ENCODE measurements at places on chromosomes 4 and X. TPM values are rescaled to one million over a fixed set of nuclear protein-coding genes. Genes with fewer than 3 reads are reported as not detected.

Gene ANTXR2
- 133 TPM for polyA plus RNA-seq

Gene ETNPPL
- polyA plus RNA-seq: 0.10 TPM

Gene ATRX
- polyA plus RNA-seq: 21.7 TPM

Gene AFF2
- 0.24 TPM for polyA plus RNA-seq

Gene TCEANC
- polyA plus RNA-seq: 1.6 TPM

Gene TLR2
- 10.4 TPM for polyA plus RNA-seq

Gene DDIT4L
- polyA plus RNA-seq: 1.5 TPM

Gene FAM47E
- 1.7 TPM for polyA plus RNA-seq

Gene KDM5C
- 33.1 TPM for polyA plus RNA-seq

Gene EREG
- polyA plus RNA-seq: 0.38 TPM

Gene L1CAM
- 12.7 TPM for polyA plus RNA-seq

Gene KLHL15
- 5.3 TPM for polyA plus RNA-seq

Gene RUFY3
- polyA plus RNA-seq: 23.6 TPM

Gene PCYT1B
- polyA plus RNA-seq: 1.4 TPM

Gene FREM3
- 0.13 TPM for polyA plus RNA-seq

Gene CT45A6
- polyA plus RNA-seq: not detected

Gene LPAR4
- polyA plus RNA-seq: 0.32 TPM

Gene USP26
- not detected for polyA plus RNA-seq

Gene SOWAHD
- 0.25 TPM for polyA plus RNA-seq

Gene MAGEA2
- not detected for polyA plus RNA-seq

Gene DKC1
- 26.3 TPM for polyA plus RNA-seq

Gene HSPA4L
- polyA plus RNA-seq: 1.7 TPM

Gene FGF5
- not detected for polyA plus RNA-seq

Gene TBC1D25
- polyA plus RNA-seq: 14.7 TPM

Gene SSX4B
- polyA plus RNA-seq: not detected

Gene PAGE1
- polyA plus RNA-seq: not detected

Gene ASB5
- polyA plus RNA-seq: 40.8 TPM

Gene AIFM1
- 26.2 TPM for polyA plus RNA-seq

Gene PRPS1
- polyA plus RNA-seq: 35.7 TPM

Gene SUPT20HL2
- 0.06 TPM for polyA plus RNA-seq

Gene GC
- polyA plus RNA-seq: 1.5 TPM

Gene UCP1
- polyA plus RNA-seq: not detected

Gene SUPT20HL1
- polyA plus RNA-seq: 0.04 TPM

Gene TMEM156
- 0.53 TPM for polyA plus RNA-seq

Gene WDR17
- polyA plus RNA-seq: 1.9 TPM

Gene TXK
- polyA plus RNA-seq: 0.89 TPM

Gene HELT
- polyA plus RNA-seq: not detected

Gene GAB3
- 2.2 TPM for polyA plus RNA-seq

Gene GABRG1
- polyA plus RNA-seq: 0.01 TPM

Gene TKTL1
- 0.19 TPM for polyA plus RNA-seq

Gene GLRA2
- not detected for polyA plus RNA-seq

Gene GAGE12F
- polyA plus RNA-seq: not detected

Gene OCIAD1
- 140 TPM for polyA plus RNA-seq

Gene SORCS2
- 5.3 TPM for polyA plus RNA-seq

Gene UPF3B
- 9.9 TPM for polyA plus RNA-seq

Gene CNGA1
- polyA plus RNA-seq: 2.5 TPM

All from urinary bladder (tissue), 4 donors.